Motor neuron (in vitro differentiated cells): ENCODE measurements at places on chromosomes 16 and 17. TPM values are rescaled to one million over a fixed set of nuclear protein-coding genes. Genes with fewer than 3 reads are reported as not detected.

- ATAC-seq = peak; percentile 2
Measured at GRCh38 chr17:81523402-81524038, 4.7 kb upstream of the FSCN2 start.

DNA sequence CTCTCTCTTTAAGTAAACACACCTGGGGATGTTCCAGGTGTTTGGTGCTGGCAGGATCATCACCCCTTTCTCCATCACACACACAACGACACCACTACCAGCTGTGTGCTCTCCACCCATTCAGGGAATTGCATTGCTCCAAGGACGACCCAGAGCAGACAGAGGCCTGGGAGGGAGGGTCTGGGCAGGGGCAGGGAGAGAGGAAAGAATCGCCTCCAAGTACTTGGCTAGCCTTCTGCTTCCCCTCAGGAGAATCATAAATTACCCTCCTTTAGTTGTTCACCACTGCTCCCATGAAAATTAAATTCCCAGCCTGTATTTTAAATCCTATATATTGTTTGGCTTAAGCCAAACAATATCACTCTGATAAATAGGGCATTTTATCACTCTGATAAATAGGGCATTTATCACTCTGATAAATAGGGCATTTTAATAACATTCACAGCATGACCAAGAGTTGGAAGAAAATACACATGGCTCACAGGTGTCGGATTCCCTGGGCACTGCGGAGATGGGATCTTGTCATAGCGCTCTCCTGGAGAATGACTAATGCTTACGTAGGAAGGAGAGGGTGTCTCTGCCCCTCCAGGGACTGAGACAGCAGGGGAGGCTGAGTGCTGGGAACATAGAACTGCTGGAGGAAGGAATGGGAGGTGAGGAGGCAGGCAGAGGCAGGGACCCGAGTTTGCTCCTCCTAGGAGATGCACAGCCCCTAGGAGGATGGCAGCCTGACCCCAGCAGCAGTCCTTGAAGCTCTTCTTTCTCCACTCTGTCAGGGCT is 673.6 kb downstream of the HS3ST4 start:
- peak; percentile 97 for ATAC-seq

- ATAC-seq = peak; percentile 80
Measured at GRCh38 chr17:382644-383533, 30.3 kb upstream of the RPH3AL start.

DNA sequence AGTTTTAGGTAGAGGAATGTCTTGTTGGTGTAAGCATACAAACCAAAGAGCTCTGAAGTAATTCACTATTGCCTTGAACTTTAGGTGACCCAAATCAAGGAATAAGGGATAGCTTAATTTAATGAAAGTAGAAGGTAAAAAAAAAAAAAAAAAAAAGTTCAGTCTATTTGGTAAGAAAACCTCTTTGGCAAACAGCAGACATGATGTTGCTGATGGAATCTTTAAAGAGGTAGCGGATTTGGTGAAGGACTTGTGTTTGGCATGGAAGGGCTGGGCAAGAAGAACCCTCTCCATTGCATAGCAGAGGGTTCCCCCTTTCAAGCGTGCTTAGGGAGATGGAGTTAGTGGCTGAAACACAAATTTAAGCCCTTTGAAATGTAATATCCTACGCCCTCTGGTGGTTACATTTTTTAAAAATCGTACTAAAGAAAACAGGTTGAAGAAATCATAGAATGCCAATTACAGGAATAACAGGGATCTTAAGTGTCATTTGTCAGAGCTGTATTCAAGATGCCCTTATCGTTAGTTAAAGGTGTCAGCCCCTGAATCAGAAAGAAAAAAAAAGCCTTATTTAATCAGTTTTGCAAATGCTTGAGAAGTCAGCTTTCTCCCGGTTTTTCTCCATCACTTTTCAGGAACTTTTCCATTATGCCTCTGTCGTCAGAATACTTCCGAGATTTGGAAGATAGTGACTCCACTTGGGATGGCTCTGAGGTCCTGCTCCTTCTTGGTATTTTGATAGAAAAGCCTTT is 383.1 kb downstream of the KCNJ2 start:
- ATAC-seq = peak; percentile 31

The LRRC36 gene
- total RNA-seq = 0.41 TPM in 1 of 2 replicates, not detected in the other

DNA sequence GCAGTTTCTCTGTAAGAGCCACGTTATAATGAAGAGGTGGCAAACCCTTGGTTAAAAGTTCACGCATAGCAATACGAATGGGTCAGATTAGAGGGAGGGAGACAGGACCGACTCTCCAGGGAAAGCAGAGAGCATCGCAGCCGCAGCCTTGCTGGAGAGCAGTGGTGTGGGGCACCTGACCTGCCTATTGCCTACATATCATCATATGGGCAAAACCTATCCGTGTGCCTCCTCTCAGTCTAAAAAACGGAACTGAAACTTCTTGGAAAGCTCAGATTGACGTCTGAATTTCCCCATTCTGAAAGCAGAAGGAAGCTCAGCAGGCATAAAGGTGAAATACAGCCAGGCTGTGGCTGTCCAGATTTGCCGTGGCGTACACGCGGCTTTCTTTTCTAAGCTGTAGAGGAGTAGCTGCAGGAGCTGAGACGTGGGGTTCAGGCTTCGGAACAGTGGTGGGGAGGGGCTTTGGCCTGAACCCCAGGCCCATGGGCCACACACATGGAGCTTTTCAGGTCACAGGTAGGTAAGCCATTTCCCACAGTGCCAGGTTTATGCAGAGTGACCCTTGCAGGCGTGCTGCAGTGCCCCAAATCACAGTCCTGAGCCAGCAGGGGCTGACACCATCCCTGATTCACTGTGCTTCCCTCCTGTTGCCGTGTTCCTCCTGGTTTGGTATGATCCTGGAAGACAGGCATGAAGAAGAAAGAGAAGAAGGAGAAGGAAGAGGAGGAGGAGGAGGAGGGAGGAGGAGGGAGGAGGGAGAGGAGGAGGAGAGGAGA is 41.6 kb upstream of the TNRC6C start:
- ATAC-seq = peak; percentile 57

GRCh38 chr17:73393962-73394361 is 82.2 kb upstream of the CDC42EP4 start:
- ATAC-seq = no peak

DNA sequence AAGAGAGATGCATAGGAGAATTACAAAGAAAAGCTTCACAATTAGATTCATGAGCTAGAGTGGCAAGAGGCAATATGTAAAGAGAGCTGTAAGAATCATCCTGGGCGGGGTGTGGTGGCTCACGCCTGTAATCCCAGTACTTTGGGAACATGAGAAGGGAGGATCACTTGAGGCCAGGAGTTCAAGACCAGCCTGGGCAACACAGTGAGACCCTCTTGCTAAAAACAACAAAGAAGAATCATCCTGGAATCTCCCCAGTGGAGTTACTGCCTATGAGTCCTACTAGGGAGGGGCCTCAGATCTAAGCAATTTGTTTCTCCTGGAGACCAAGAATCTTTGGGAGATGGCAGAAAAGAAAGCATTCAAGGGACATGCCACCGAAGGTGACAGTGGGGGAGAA is 119.1 kb downstream of the HIC1 start:
- peak; percentile 43 for ATAC-seq

The EVI2B gene
- 11.9 and 15.2 TPM in 2 replicates for total RNA-seq

DNA sequence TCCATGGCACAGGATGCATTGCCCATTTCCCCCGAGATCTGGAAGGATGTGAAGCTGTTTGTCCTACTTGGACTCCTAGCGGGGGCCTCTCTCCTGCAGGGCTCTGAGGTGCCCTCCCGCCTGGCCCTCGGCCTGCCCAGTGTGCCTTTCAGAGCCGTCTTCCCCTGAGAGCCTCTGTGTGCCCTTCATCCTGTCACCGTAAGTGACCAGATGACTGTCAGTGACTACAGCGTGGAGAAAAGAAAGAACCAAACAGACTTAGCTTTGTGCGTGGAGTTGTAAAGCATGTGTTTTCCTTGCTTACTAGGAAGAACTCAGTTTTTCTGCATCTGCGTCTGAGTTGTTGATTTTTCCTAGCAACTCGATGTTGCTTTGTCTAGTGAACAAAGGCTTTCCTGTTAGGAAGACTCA is 56.1 kb downstream of the BANP start:
- peak; percentile 32 for ATAC-seq

The ZNF423 gene
- total RNA-seq = 11.9 and 14.1 TPM in 2 replicates

GRCh38 chr17:78108726-78109488 is 19.6 kb downstream of the TMC6 start:
- ATAC-seq = no peak

- no peak for ATAC-seq
Measured at GRCh38 chr17:35519439-35519838, 18.0 kb downstream of the SLFN12L start.

GRCh38 chr16:80623376-80623775 is 82.6 kb downstream of the DYNLRB2 start:
- ATAC-seq = no peak

The CACNG3 gene
- total RNA-seq = 0.13 and 0.14 TPM in 2 replicates

GRCh38 chr17:40219594-40220338 is 662 bp downstream of the WIPF2 start:
- ATAC-seq = peak; percentile 49

The KRTAP4-4 gene
- total RNA-seq = not detected in 2 replicates

DNA sequence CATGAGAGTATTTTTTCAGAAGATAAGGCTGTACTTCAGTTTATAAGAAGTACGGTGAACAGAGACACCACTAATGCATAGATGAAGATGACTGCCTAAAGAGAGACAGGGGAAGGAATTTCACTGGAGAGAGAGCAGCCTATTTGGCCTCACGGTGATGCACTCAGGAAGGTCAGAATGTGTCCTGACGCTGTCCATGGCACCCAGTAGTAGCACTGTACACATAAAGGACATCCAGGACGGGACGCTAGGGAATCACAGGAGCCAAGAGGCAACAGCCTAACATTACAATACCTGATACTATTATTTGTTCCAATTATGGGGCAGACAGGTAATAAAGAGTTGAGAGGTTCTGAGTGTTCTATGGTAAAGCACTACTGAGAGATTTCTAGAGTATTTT is 24.9 kb upstream of the LRRC37A start:
- no peak for ATAC-seq

GRCh38 chr17:55900188-55900587 is 149.3 kb downstream of the PCTP start:
- no peak for ATAC-seq

DNA sequence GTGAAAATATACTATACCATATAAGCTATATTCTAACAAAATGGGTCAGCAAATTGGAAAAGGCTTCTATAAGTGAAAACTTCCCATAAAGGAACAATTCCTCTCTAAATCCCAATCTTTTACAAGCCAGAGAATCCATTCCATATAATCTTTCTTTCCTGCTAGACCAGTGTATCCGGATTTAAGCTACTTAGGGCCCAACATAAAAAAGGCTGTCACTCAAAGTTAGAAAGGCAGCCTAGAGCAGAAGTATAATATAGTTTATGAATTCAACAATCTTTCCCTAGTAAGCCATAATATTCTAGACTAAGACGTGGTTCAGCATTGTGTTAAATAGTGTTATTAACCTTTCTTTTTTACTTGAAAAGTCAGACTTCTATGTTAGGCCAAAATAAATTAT is 93.0 kb downstream of the SKAP1 start:
- ATAC-seq = no peak

- ATAC-seq = peak; percentile 47
Measured at GRCh38 chr17:78572239-78573205, 4.7 kb downstream of the DNAH17 start.

The TBC1D26 gene
- 0.84 and 1.3 TPM in 2 replicates for total RNA-seq

GRCh38 chr17:82947051-82947991 is 107.5 kb upstream of the ZNF750 start:
- no peak for ATAC-seq

DNA sequence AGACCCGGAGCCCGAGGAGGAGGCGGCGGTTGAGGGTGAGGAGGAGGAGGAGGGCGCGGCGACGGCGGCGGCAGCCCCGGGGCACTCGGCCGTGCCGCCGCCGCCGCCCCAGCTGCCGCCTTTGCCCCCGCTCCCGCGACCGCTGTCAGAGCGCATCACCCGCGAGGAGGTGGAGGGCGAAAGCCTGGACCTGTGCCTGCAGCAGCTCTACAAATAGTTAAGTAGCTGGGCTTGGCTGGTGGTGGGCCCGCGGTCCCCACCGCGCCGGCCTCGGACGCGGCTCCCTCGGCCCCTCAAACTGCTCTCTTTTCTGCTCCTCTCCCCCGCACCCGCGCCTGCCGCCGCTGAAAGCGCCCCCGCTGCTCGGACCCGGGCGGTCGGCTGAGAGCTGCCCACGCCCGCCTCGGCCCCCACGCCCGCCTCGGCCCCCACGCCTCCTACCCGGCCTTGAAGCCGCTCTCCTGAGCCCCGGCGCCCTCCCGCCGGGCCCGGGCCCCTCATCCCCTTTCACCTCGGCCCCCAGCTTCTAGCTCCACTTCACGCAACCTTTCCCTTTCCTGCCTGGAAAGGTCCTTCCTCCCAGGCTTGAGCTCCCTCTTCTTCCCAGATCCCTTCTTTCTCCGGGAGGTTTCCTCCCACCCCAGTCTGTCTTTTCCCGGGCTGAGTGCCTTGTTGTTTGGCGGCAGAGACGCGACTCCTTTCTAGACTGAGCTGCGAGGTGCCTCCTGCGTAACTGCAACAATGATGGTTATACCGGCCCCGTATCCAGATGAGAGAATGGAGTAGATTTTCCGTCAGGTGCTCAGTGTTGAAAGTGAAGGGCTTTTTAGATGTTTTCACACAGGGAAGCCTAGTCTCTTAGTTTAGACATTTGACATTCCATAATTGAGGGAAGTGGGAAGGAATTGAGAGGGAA is 850 bp downstream of the PPM1E start:
- ATAC-seq = peak; percentile 38

The KRTAP1-5 gene
- total RNA-seq = not detected in 2 replicates

DNA sequence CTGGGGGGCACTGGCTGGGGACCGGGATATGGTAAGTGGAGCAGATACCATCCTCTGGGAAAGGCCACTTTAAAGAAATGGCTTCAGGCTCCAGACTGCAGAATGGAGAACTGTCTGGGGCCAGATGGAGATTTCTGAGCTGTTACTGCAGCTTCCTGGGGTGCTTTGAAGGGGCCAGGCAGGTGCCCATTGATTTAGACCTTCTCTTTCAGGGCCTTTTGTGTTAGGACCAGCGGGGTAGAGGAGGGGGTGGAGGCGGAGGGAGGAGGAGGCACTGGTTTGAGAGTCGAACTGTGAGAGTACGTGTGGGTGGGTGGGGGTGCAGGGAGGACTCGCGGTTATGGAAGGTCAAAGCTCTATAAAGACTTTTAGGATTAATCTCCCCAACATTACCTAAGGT is 11.4 kb downstream of the NECAB2 start:
- ATAC-seq = no peak

DNA sequence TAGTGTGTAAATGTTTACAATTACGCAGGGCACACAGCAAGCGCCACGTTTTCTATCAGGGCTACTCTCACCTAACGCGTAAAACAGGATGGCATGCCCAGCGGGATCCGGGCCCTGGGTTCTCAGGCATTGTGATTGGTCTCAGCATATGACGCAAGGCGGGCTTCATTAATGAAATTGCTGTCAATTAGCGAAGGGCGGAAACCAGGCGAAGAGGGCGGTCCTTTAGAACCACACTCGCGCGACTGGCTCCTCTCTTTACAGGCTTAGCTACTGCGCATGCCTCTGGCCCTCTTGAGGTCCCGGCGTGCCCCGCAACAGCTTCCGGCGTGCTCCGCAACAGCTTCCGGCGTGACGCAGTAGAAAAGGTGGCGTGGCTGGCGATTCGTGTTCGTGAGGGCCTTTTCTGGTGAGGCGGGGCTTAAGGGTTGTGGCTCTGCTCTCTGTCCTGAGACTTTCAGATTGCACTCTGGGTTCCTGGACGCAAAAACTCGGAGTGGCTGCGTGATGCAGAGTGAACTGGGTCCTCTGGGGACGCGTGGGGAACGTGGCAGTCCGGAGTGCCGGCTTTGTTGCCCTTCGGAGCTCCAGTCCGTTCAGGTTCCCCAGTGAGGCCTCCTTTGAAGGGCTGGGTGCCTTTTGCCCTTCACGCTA is 9.2 kb downstream of the OR2C1 start:
- ATAC-seq = no peak
